ENCODE measurements at places on chromosomes 2 and 18.

GRCh38 chr2:30412684-30413570 lies 34.1 kb upstream of the LCLAT1 start:
- no peak for DNase-seq

DNA sequence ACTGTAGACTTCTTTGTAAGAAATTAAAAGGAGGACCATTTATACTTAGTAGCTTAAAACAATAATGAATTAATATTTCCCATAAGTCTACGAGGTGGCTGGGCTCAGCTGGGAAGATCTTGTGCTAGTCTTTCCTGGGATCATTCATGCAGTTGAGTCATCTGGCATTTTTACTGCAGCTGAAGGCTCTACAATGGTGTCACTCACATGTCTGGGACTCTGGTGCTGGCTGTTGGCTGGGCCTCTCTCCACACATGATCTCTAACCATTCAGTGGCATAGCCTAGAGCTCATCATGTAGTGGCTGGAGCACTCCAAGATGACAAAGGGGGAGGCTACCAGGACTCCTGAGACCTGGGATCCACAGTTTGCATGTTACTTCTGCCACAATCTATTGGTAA lies 35.5 kb downstream of the CLASP1 start:
- no peak for DNase-seq

DNA sequence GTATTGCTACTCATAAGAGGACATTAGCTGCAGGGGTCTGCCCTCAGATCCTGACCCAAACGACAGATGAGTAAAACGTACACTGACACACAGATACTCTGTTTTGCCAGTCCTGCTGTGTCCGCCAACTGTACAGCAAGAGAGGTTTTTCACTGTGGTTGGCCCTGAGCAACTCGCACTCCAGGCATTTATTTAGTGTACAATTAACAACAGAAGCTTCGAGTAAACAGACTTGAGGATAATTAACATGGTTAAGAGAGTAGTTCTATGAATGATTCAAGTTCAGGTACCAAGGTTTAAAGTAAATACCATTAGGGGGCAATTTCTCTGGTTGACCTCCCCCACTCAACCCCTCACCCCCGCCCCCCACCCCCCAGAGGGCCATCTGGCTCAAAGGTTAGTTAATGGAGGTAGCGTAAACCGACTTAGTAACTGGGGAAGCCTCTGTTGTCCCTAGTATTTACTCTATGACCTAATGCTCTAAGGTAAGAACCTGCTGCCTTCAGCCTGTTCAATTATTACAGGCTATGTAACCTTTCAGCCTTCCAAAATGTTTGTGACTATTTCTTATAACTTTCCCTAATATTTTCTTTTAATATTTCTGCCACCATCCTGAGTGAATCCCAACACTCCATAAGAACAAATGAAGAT lies 103.9 kb upstream of the XIRP2 start:
- DNase-seq = no peak

- no peak for DNase-seq
Observed at GRCh38 chr2:66559672-66560071, 124.7 kb downstream of the MEIS1 start.

DNA sequence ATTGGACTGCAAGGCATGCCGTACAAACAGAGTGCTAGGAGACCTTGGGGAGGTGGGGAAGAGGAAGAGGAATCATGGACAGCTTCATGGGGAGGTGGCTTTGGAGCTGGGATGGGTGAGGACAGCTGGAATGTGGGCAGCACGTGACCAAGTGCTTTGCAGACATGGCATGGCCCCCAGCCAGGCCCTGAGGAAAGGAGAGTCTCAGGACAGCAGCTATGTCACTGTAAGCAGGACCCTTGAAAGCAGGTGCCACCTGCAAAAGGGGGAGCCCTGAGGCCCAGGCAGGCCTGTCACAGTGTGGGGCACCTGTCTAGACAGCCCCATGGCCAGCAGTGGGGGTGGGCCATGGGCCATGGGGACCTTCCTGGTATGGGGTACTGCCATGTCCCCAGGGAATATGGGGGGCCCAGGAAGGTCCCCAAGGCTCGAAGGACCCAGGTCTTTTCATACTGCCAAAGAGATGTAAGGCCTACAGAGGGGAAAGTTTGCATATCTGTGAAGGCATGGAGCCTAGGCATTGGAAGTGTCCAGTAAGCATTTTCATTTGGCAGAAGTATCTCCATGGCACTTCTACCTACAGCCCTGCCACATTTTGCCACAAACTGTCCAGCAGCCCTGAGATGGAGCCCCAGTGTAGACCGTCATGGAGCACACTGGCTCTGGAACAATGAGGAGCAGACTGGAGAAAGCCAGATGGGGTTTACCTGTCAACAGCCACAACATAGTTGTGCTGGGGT lies 9.9 kb downstream of the PAX8 start:
- no peak for DNase-seq

DNA sequence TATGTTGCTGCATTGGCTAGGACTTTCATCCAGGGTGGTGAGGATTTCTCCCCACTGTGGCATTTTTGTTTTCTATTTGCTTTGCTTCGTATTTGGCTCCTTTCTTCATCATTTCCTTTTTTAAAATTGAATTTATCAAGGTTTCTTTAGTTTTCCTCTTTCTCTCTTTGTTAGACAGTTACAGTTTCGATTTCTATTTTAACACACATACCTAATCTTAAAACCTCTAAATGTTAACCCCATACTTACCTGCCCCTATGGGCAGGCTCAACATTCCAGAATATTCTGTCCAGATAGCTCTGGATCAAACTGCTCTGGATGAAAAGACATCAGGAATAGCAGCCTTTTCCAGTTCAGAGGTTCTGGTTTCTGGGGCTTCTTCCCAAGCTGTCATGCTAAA lies 49.2 kb downstream of the DIPK1C start:
- no peak for DNase-seq

GRCh38 chr2:21763501-21763900 lies 639.7 kb downstream of the TDRD15 start:
- no peak for DNase-seq

GRCh38 chr2:176677746-176678265 lies 408.6 kb downstream of the MTX2 start:
- DNase-seq = no peak

DNA sequence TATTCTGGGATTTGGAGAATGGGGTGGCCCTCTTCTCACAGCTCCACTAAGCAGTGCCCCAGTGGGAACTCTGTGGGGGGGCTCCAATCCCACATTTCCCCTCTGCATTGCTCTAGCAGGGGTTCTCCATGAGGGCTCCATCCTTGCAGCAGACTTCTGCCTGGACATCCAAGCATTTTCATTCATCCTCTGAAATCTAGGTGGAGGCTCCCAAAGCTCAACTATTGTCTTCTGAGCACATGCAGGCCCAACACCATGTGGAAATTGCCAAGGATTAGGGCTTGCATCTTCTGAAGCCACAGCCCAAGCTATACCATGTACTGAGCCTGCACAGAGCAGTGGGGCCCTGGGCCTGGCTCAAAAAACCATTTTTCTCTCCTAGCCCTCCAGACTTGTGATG lies 162.4 kb upstream of the CWC22 start:
- DNase-seq = no peak

DNA sequence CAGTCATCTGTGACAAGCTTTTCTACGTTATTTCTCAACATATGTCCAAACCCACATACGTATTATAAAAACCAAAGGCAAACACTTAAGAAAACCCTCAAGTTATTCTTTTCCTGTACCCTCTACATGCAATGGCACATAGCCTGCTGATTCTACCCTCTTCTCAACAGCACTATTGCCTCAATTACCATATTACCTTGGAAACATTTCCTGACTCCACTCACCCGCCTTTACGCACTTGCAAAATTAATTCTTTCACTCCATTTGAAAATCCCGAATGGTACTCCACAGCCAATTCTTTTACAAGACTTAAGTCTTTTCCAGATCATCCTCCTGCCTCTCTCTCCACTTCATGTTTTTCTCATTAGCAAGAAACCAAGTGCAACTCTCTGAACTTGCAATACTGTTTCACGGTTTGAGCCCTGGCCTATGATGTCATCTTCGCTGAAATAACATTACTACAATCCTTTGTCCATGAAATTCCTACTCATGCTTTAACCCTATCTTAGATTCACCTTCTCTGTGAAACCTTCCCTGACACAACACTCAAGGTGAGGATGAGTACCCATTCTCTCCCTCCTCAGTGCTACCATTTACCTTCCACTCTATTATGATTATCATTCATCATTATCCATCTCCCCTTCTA lies 29.0 kb downstream of the SESTD1 start:
- DNase-seq = no peak

DNA sequence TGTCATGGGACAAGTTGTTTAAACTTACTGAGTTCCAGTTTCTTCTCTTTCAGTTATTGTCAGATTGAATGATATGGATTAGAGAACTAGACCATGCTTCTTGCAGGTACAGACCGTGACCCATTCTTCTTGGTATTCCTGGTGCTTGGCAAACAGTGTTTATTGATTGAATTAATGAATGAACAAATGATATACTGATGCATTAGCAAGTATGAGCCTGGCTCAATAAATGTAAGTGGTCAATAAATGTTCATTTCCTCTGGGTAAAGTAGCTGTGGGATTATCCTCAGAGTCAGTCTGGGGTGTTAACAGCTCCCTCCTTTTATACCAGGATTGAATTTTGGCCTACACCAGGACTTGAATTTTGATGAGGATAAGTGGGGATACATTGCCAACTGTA lies 160.2 kb downstream of the ZEB2 start:
- no peak for DNase-seq

DNA sequence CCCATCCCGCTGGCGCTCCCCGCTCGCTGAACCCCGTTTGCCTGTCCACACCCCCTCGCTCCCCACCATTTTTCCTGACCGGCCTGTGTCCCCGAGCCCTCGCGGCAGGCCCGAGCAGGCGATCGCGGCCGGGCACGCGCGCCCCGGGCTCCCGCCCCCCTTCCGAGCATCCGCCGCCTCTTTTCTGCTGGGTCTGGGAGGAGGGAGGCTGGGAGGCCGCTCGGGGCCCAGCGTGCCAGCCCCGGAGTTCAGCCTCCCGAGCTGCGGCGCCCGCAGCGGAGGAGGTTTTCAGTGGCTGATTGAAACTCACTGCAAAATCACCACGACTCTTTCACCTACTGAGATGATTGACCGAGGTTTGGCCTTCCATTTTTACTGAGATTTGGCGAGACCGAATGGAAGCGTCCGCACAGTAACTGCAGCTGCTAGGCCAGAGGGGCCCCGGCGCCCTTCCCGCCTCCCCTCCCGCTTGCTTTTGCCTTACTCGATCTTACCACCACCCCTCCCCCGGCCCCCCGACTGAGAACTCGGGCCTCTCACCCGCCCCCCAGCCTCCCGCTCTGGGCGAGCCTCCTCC lies 4.8 kb downstream of the SOX11 start:
- no peak for DNase-seq

DNA sequence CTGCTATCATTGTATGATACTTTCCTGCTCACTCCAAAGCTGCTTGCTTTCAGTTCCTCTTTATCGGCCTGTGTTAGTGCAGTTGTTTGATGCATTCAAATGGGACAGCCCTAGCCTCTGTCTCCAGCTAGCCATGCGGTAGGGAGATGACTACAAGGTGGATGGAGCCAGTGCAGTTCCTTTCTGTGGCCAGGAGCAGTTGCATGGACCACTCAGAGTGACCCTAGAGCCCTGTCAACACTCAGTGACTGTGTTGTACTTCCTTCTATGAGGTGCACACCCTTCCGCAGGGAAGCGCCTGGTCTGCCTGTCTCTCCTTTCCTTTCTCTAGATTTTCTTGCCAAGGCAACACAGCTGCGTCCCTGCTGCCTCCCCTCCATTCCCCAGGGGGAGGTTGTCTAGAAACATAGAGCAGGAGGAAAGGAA lies 33.8 kb downstream of the KCNS3 start:
- DNase-seq = no peak

GRCh38 chr2:56687169-56687568 lies 503.4 kb downstream of the CCDC85A start:
- DNase-seq = no peak

DNA sequence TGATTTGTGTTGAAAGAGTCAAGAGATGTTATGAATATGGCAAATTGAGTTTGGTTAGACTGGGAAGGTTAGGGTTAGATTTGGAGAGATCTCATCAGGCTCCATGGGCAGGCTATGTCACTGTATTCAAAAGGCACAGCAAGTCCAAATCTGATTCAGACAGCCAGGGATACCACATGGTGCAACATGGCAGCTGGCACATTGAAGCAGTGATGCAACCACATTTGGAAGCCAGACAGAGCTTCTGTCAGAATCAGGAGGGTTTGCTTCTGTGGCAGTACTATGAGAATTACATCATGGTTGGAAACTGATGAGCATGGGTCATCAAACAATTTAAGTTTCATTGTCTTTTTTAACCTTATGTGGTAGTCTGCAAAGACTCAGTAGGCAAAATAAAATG lies 772.2 kb downstream of the SUCLG1 start:
- DNase-seq = no peak

DNA sequence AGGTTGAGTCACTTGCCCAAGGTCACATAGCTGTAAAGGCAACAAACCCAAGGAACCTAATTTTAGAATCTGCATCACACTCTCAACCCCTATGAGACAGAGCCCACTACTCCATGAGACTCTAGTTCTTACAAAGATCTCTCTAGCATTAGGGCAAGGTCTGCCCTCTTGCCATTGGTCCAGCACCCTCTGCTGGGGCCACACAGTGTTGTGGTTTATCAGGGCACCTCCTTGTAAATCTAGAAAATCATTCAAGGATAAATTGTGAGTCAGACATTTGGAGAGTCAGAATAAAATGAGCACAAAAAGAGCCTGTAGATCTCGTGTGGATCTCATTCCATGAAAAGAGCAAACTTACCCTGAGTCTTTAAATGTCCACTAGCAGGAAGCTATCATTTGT lies 91.2 kb downstream of the SLC8A1 start:
- no peak for DNase-seq

DNA sequence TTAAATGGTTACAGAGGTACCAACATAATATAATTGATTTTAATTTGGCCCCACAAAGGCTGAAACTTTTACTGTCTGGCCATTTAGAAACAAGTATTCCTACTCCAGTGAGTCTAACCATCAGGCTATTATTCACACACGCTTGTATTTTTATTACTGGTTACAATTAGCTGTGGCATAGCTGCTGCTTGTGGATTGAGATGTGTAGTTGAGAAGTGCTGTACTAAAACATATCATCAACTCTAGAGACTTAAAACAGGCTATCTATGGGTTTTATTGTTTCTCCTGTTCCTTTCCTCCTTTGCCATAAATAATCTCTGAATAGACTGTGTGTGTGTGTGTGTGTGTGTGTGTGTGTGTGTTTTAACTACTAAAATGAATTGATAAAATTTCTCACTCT lies 530.2 kb downstream of the CCDC85A start:
- no peak for DNase-seq
